Activated CD4-positive, alpha-beta memory T cell treated with anti-CD3 and anti-CD28 coated beads for 36 hours (primary cell): ENCODE measurements at places on chromosomes 1 and 21. TPM values are rescaled to one million over a fixed set of nuclear protein-coding genes. Genes with fewer than 3 reads are reported as not detected.

KTI12 gene
- total RNA-seq, result 12.6 TPM

NEGR1 gene
- total RNA-seq, result not detected

CFHR3 gene
- total RNA-seq, result not detected

TMEM240 gene
- not detected for total RNA-seq

RAB7B gene
- not detected for total RNA-seq

ZNF683 gene
- total RNA-seq, result not detected

IQCC gene
- 5.2 TPM for total RNA-seq

VANGL2 gene
- total RNA-seq, result not detected

MPL gene
- not detected for total RNA-seq

TMEM200B gene
- 2.1 TPM for total RNA-seq

TOR1AIP2 gene
- total RNA-seq, result 42.3 TPM

KCNT2 gene
- total RNA-seq, result not detected

FOXD3 gene
- not detected for total RNA-seq

GNAT2 gene
- 0.29 TPM for total RNA-seq

F13B gene
- total RNA-seq, result not detected

IVL gene
- not detected for total RNA-seq

LEFTY1 gene
- 0.19 TPM for total RNA-seq

ITLN2 gene
- not detected for total RNA-seq

ARHGEF16 gene
- total RNA-seq, result 0.24 TPM

TRIM58 gene
- not detected for total RNA-seq

SH2D1B gene
- total RNA-seq, result not detected

ITPKB gene
- 38.5 TPM for total RNA-seq

TAL1 gene
- total RNA-seq, result not detected

NOL9 gene
- total RNA-seq, result 29.8 TPM

CREG1 gene
- 14.6 TPM for total RNA-seq

OR2T29 gene
- not detected for total RNA-seq

OPN3 gene
- 9.0 TPM for total RNA-seq

ADGRL2 gene
- total RNA-seq, result not detected

RNU5D-1 gene
- not detected for total RNA-seq

RGSL1 gene
- total RNA-seq, result not detected

C1orf210 gene
- not detected for total RNA-seq

BRINP2 gene
- total RNA-seq, result not detected

CELA2A gene
- not detected for total RNA-seq

MTARC1 gene
- total RNA-seq, result not detected

PLA2G2F gene
- not detected for total RNA-seq

MYOG gene
- not detected for total RNA-seq

DYNLT5 gene
- not detected for total RNA-seq

HSD11B1 gene
- total RNA-seq, result 22.4 TPM

C1orf185 gene
- not detected for total RNA-seq
